ENCODE measurements at places on chromosomes 2 and 18.

DNA sequence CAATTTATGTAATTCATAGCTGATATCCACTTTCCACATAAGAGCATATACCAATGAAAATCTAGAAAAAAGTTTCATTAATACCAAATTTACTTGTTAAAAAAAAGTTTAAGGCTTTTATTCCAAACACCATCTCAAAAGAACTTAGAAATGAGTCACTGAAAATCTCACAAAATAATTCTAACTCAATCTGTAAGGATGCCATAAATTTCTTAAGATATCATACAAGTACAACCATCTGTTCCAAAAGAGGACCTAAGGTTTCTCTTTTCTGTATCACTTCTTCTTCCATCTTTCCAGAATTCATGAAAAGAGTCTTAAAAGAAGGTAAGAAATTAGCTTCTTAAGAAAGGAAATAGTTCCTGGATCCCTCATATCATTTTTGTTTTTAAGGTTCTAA, 60.4 kb downstream of the TRIP12 start:
- DNase-seq: no peak

GRCh38 chr2:21656330-21657075, 532.7 kb downstream of the TDRD15 start:
- no peak for DNase-seq

- DNase-seq: no peak
These were observed 63.2 kb upstream of the NABP1 start for GRCh38 chr2:191614759-191615158.

- no peak for DNase-seq
These were observed 10.2 kb upstream of the TEX261 start for GRCh38 chr2:71004857-71005256.

DNA sequence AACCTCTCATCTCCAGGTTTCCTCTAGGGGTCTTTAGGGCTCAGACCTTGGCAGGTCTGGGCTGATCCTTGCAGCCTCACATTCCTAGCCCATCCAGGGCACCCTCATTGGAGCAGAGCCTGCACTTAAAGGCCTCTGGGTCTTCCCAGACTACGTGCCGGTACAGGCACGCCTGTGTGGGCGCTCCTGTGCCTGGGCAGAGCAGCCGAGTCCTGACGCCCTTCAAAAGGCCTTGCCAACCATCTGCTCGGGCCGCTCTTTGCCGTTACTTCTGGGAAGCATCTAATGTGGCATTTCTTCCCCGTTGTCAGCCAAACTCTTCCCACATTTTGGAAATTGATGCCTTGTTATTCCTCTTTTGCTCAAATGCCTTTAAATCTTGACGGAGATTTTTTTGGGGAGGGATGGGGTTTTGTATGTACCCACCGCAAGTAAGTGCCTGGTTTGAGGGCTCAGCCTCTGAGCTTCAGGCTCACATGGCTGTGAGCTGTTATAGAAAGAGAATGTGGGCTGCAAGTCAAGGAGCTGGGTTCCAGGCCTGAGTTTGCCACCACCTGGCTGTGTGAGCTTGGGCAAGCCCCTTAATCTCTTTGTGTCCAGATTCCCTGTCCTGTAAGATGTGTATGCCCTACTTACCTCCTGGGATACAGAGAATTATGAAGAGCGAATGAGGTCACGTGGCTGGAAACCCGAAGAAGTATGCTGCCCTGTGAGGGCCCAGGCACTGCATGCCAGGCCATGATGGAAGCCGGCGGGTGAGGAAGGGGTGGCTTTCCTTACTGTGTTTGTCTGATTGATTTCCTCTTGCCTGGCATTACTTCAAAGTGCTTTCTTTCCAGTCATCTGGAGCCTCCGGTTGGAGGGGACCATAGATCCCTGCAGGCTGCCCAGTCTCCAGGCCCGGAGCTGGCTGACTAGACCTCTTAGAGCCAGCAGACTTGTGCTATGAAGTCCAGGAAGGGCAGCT, 20.6 kb downstream of the EHD3 start:
- DNase-seq: no peak

DNA sequence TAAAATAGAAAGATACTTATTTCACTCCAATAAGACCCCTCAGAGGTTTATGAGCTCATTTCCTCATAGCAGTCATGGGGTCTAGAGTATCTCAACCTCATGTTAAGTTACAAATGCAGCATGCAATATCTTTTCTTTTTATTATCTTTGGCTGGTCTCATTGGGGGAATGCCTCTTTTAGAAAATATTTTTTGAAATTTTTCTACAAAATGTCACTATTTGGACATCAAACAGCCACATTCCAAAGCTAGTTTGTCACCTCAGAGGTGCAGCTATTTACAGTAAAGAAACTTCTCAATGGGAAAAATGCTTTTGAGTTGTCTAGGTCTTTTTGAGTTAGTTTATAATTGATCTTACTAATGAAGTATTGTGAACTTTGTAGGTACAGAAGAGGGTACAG, 370.7 kb upstream of the LRATD1 start:
- DNase-seq: no peak

DNA sequence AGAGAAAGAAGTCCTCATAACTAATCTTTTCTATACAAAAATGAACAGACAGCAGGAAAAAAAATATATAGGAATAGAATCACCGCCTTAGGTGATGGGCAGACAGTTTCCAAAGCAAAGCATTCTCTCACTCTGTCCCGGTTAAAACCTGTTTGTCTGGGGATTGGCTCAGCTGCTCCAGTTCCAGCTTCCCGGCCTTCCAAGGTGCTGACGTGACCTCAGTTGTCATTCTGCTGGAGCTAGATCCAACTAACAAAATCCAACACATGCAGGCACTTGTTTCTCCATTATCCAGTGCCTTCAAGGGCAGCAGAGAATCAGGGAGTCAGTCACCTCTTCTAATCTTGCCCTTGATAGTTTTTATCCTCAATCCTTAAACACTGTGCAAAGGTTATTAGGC, 52.8 kb downstream of the IKZF2 start:
- no peak for DNase-seq

GRCh38 chr18:2874765-2875164, 28.0 kb downstream of the EMILIN2 start:
- DNase-seq: no peak

DNA sequence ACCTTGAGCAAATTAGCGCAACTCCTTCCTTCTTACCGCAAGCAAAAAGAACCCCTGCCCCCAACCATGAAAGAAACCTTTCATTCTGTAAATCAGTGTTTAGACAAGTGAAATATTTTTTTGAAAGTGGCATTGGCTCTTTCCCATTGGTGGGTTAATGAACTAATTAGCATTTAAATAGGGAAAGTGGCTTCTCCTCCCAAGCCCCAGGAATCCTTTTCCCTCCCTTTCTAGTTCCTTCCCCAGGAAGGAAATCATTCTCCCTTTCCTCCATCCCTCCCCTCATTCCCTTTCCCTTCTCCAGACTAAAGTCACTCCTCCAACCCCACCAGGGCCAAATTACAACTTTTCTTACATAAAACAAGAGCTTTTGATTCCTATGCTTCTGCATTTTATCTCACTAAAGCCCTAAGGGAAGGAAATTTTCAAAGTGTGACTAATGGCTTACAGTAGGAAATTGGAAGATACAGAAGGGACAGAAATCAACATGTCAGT, 22.9 kb upstream of the TYMS start:
- no peak for DNase-seq

DNA sequence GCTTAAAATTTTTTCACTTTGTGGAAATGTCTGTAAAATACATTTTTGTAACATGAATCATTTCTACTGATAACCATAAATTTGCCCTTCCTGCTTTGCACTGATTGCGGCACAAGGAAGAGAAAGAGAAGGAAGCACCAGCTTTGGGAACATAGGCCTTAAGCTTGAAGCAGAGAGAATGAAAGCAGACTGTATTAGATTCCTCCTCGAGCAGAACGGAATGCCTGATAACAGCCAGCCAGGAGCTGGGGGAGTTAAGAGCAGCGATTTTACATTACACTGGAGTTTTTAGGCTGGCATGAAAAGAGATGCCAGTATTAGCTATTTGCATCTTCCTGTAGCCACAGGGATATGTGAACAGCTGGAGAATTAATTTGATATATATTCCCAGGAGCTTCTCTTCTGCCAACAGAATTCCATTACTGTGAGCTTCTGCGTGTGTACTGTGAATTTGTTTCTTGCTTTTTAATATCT, 33.5 kb downstream of the CRIM1 start:
- no peak for DNase-seq

DNA sequence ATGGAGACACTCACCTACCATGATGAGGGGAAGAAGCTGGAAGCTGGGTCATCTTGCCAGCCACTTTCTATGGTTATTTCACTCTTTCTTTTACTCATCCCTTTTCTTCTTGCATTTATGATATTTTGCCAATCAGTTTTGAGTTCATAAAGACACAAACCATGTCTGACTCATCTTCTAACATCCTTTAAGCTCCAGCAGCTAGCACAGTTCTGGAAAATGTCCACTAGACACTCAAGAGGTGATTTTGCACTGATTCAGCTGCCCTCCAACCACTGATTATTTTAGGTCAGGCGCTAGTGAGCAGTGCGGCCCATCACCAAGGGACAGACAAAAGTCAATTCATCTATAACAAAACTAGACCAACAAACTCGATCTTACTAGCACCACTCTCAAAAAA, 537.1 kb upstream of the ID2 start:
- no peak for DNase-seq

GRCh38 chr2:101921319-101921952, 70.3 kb upstream of the IL1R2 start:
- DNase-seq: no peak

DNA sequence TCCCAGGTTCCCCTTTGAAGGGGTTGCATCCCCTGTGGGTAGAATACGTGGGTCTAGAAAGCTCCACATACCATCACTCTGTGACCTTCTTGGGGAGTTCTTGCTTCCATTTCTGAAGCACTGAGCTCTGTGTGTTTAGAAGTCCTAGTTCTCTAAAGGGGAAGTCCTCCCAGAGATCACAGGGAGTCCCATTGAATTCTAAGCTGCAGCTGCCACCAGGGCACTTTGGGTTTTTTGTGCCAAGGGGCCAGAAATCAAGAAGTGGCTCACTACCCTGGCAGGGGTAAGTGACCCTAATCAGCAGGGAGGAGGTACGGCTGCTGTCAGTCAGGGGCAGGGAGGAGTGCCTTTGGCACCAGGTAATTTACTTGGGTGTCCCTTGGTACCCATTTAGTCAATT, 70.9 kb downstream of the EHD3 start:
- DNase-seq: no peak

GRCh38 chr2:197241596-197241995, 69.0 kb downstream of the ANKRD44 start:
- DNase-seq: no peak

Measured in activated T-helper 1 cell treated with Interleukin-2 at 50 U/mL for 16 hours (primary cell).